T-helper 2 cell (primary cell): ENCODE measurements at places on chromosomes 2 and 18.

DNA sequence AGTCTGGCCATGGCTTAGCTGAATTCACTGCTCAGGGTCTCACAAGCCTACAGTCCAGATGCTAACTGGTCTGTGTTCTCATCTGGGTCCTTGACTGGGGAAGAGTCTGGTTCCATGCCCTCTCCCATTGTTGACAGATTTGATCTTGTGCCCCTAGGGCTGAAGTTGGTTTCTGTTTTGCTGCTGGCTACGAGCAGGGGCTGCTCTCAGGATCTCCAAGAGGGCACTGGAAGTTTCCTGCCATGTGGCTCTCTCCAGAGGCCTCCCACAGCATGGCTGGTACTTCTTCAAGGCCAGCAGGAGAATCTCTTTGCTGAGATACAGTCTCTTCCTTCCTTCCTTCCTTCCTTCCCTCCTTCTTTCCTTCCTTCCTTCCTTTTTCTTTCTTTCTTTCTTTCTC lies 78.1 kb downstream of the SPP2 start:
- DNase-seq = no peak

DNA sequence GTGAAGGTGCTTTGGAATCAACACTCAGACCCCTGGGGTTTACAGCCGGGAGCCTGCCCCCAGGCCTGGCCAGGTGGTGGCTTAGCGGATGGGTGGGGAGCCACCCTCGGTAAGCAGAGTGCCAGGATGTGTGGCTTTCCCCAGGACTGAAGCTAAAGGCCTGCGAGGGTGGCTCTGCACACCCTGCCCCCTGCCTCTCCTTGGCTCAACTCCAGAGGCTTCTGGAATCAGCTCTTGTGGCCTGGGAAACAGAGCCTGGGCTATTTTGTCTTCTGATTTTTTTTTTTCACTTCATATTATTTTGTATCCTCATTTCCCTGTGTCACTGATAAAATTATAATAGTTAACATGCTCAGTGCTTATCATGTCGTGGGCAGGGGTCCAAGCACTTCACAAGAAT lies 79.8 kb downstream of the RHOB start:
- no peak for DNase-seq

GRCh38 chr2:173359231-173359630 lies 4.6 kb downstream of the CDCA7 start:
- DNase-seq = no peak

- no peak for DNase-seq
Observed at GRCh38 chr2:188042412-188042811, 249.3 kb upstream of the GULP1 start.

DNA sequence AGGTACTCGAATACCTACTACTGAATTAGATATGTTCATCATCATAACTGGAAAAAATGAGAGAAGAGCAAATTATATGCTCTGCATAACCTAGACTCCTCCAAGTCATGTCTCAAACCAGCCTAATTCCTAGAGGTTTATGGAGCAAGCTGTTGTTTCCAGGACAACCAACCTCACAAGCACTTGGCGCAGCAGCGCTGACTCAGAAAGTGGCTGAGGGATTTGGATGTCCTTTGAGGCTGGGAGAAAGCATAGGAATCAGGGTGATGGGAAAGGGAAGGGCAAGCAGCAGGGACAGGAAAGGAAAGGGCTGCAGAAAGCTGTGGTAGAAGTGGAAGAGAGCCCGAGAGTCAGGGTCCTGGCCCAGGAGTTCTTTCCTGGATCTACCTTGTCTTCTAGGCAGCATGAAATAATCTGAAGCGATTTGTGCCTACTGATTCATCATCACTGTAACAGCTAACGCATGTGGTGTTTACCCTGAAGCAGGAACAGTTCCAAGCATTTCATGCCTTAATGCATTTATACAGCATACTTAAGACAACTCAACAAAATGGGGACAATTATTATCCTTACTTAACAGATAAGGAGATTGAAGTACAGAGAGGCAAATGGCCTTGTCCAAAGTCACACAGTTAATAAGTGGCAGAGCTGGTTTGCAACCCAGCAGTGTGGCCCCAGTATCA lies 3.7 kb downstream of the PLEK start:
- no peak for DNase-seq

DNA sequence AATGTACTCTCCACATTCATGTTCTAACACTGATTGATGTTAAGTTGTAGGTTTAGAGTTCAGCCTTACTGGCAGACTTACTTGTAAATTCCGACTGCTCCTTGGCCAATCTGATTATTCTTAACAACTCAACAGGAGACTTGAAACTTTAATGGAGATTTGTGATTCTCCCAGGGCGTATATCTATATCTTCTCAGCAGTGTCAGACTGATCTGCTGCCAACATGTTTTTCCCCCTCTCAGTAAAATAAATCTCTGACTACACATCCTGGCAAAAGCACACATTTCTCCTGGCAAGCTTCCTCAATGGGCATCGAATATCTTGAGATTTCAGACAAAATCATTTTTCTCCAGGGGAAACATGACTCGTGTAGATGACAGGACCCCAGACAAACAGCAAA lies 1041.2 kb downstream of the DPP10 start:
- no peak for DNase-seq

- no peak for DNase-seq
Observed at GRCh38 chr2:143802871-143803650, 673.8 kb downstream of the ARHGAP15 start.

- no peak for DNase-seq
Observed at GRCh38 chr18:58599106-58599505, 29.8 kb downstream of the ALPK2 start.

GRCh38 chr2:219378163-219378851 lies 9.4 kb downstream of the DNPEP start:
- DNase-seq = no peak

DNA sequence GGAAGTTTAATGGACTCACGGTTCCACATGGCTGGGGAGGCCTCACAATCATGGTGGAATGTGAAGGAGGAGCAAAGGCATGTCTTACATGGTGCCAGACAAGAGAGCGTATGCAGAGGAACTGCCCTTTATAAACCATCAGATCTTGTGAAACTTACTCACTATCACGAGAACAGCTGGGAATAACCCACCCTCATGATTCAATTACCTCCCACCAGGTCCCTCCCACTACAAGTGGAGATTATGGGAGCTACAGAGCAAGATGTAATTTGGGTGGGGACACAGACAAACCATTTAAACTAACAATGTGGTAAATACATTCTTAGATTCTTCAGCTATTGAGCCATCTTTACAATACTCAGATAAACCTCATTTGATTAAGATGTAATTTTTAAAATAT lies 176.1 kb downstream of the SH3BP4 start:
- no peak for DNase-seq

DNA sequence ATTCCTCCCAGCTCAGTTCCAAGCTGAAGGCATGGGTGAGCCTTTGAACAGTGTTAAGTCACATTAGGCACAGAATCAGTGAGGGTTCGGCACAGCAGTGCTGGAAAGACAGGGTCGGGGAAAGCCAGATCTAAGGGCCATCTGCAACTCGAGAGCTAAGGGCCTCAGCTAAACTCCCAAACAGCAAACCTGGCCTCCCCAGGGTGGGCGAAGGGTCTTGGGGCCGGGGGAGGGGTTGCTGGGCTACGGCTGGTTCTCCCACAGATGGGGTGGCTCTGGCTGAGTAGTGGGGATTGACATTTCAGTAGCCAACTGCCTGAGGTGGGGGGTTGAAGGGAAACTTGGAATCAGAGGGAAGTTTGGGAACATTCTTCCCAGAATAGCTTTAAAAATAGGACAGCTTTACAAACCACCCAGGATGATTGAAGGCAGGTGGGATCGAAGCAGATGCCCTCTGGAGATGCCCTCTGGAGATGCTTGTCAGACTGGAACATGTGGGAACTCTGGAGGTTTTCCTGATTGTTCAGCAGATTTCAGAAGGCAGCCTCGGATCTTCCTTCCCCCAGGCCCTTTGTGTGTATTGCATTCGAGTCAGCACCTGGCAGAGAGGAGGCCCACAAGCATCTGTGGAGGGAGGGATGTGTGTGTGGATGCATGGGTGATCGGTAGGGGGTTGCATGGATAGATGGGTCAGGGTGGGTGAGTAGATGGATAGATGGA lies 156.4 kb downstream of the SMAD7 start:
- DNase-seq = no peak

GRCh38 chr2:121071034-121071504 lies 213.9 kb downstream of the TFCP2L1 start:
- no peak for DNase-seq

- DNase-seq = no peak
Observed at GRCh38 chr2:150860301-150860700, 372.8 kb upstream of the RND3 start.

GRCh38 chr18:37424507-37424906 lies 141.1 kb downstream of the CELF4 start:
- DNase-seq = no peak

DNA sequence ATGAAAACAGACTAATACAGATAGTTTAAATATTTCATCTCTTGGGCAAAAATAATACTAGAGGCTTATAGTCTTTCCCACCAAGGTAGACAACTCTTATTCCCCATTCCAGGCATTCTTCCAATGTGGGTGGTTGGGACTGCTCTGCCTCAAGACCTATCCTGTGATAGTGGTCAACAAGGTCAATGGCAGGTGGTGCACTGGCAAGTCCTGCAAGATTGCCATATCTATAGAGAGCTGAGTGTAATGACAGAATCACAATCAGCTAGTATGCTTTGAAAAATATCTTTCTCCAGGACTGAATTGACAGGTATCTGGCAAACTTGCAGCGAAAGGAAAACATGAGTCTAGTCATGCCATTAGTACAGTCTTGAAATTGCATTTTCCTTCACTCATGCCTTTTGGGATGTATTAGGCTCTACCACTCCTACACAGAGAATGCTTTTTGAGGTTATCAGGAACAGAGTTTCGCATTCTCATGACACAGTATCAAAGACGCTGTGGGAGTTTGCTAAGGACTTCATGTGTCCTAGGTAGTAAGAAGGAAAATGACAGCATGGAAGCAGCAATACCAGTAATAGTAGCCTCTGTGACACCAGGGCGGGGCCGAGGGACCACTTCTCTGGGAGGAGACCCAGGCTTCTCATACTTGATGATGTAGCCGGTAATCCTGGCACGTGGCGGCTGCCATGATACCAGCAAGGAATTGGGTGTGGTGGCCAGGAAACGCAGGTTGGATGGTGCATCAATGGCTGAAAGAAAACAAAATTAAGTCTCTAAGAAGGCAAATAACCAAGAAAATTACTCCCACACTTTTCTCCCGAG lies 61.0 kb downstream of the FN1 start:
- DNase-seq = no peak

DNA sequence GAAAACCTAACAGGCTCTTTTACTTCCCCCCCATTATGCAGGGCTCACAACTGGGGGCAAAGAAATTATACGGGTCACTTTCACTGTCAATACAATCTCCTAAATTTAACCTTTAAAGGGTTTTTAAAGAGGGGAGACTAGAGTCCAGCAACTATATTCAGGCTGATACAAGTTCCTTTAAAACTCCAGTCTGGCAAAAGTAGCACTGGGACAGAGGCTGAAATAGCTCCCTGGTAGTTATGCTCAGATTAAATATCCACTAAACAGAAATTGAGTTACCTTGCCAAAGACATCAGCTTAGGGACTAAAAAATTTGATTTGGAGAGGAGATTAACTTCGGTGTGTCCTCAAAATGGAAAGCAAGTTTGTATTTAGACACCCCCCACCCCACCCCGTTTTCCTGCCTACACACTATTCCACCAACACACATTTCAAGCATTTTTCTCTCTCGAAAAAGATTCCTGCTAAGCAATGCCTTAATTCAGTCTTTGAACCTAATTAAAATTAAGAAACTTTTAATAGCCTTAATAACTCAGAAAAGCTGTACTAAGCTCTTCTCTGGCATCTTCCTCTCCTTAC lies 127.2 kb downstream of the OSBPL1A start:
- no peak for DNase-seq

DNA sequence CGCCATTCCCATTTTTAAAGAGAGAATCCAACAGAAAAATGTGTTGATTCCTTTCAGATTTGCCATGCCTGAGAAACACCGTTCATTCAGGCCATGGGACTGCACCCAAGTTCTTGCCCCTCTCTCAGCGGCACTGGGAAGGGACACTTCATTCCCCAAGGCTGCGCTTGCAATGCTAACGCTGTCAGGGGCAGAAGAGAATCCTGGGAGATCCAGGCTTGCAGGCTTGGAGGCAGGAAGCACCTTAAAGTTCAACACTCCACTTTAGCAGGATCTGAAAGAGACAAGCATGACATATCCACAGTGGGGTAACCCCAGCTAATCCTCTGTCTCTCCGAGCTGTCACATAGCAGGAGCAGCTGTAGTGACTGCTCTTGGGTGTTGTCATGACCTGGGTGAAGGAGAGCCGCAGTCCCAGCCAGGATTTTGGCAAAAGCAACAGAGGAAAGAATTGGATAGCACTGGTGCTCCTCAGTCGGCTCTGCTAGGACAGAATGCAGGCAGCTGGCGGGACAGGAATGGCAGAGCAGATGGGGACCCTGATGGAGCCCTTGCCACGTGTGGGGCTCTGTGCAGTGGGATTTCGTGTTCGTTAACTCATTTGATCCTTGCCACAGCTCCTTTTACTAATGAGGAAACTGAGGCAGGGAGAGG lies 22.0 kb upstream of the ODC1 start:
- no peak for DNase-seq

- no peak for DNase-seq
Observed at GRCh38 chr18:74508366-74508765, 12.2 kb downstream of the CNDP2 start.

- DNase-seq = no peak
Observed at GRCh38 chr2:235570256-235570655, 76.4 kb downstream of the AGAP1 start.

DNA sequence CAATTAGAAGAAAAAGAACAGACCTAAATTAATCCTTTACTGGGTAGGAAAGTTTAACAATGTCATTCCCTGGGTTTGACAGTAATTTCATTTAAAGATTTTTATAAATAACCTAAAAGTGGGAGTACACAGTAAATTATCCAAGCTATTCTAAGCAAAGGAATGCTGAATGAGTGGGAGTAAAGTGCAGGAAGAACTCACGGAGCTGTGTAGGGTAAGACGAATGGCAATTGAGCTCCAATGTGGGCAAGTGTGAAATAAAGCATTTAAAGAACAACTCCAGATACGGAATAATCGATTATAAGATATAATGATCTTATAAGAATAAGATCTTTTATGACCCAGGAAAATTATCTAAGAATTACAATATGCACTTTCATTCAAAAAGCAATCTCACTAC lies 93.2 kb downstream of the LRRTM4 start:
- DNase-seq = no peak

- no peak for DNase-seq
Observed at GRCh38 chr2:31660812-31661335, 80.1 kb upstream of the SRD5A2 start.

GRCh38 chr2:227411990-227412350 lies 24.2 kb upstream of the SCYGR1 start:
- no peak for DNase-seq

DNA sequence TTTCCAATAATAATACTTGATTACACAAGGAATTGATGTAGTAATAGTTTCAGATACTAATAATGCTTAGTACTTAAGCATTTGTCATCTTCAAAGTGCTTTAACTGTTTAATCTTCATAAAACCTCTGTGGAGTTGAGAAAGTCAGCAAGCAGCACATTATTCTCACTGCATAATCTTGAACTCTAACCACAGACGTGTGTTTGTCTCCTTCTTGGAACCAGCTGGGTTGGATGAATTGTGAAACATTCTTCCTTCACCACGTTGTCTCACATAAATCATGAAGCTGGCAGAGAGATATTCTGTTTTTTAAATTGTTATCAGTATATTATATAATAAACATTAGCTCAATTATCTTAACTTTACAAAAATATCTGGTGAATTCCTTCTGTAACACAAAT lies 55.1 kb upstream of the LDAH start:
- no peak for DNase-seq

GRCh38 chr18:1483385-1483784 lies 578.7 kb downstream of the ADCYAP1 start:
- DNase-seq = no peak

- DNase-seq = peak; percentile 52
Observed at GRCh38 chr18:72181241-72181764, 362.8 kb downstream of the CBLN2 start.
